Central memory CD4-positive, alpha-beta T cell (primary cell): ENCODE measurements at places on chromosomes 16 and 17.

DNA sequence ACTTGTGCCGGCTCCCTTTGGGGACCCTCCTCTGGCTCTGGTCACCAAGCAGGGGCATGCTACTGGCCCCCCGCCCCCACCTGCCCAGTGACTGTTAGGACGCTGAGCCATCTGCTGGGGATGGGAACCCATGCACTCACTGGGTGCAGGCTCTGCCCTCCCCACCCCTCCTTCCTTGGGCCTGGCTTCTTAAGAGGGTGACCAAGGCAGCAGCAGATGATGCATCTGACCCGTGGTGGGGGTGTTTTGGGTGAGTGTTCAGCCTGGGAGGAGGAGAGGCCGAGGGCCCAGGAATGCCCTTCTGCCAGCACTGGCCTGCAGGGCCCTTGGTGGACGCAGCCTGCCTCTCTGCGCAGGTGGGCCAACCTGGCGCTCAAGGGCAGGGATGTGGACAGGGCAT, 19.2 kb upstream of the MTSS2 start:
- DNase-seq: no peak

- no peak for DNase-seq
Measured at GRCh38 chr17:1413281-1413791, 13.3 kb upstream of the YWHAE start.

DNA sequence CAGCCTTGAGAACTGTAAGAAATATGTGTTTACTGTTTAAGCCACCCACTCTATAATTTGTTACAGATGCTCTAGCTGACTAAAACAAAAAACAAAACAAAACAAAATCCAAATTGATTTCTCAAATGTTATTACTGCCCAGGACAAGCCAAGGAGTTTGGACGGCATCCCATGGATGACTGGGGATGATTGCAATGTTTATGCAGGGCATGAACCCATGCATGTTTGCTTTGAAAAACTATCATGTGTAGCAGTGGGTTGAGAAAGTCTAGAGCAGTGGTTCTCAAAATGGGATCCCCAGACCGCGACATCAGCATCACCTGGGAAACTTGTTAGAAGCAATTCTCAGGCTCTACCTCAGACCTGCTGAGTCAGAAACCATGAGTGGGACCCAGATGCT, 223.2 kb upstream of the PSMD7 start:
- no peak for DNase-seq

GRCh38 chr17:2172077-2172851, 117.4 kb downstream of the HIC1 start:
- no peak for DNase-seq

- no peak for DNase-seq
Measured at GRCh38 chr17:81480140-81481072, 32.2 kb downstream of the ACTG1 start.

- DNase-seq: no peak
Measured at GRCh38 chr17:76529224-76530094, 8.1 kb downstream of the CYGB start.

DNA sequence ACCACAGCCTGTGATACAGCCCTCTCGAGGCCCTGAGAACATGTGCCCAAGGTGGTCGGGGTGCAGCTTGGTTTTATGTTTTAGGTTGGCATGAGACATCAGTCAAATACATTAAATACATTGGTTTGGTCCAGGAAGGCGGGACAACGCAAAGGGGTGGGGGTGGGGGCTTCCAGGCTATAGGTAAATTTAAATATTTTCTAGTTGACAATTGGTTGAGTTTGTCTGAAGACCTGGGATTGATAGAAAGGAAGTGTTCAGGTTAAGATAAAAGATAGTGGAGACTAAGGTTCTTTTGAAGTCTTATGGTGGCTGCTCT, 1.2 kb upstream of the ZKSCAN2 start:
- DNase-seq: peak; percentile 16
